A549 treated with Mapracorat at 1 μM for 4 hours (cell line): ENCODE measurements at places on chromosomes 7 and 10. TPM values are rescaled to one million over a fixed set of nuclear protein-coding genes. Genes with fewer than 3 reads are reported as not detected.

Gene ASL
- total RNA-seq: 18.9 to 27.1 TPM (median 24.0 TPM) in 5 replicates

Gene SLC16A12
- 0.21 to 0.86 TPM (median 0.31 TPM) in 5 replicates for total RNA-seq

Gene ANKRD30A
- 0.39 to 1.2 TPM (median 1.1 TPM) in 5 replicates for total RNA-seq

Gene DOCK4
- 4.8 to 7.6 TPM (median 6.7 TPM) in 5 replicates for total RNA-seq

Gene EBF3
- total RNA-seq: 0.07 to 0.19 TPM (median 0.12 TPM) in 5 replicates

Gene INSYN2A
- total RNA-seq: 1.3 to 2.1 TPM (median 1.6 TPM) in 5 replicates

Gene PRLHR
- total RNA-seq: not detected in 5 replicates

Gene RET
- 0.47 to 0.88 TPM (median 0.52 TPM) in 5 replicates for total RNA-seq

Gene CALCR
- not detected in 5 replicates for total RNA-seq

Gene BTAF1
- total RNA-seq: 10.3 to 14.4 TPM (median 13.7 TPM) in 5 replicates

Gene CXCL12
- 0.07 to 0.66 TPM (median 0.23 TPM) in 5 replicates for total RNA-seq

Gene ARHGAP12
- 21.6 to 24.3 TPM (median 22.2 TPM) in 5 replicates for total RNA-seq

Gene CALML5
- total RNA-seq: not detected in 5 replicates

Gene FAM25G
- total RNA-seq: 1.1 to 2.0 TPM (median 1.4 TPM) in 3 of 5 replicates, not detected in the others

Gene EIF4EBP2
- 12.2 to 14.5 TPM (median 14.1 TPM) in 5 replicates for total RNA-seq

Gene SNX10
- total RNA-seq: 3.8 to 5.4 TPM (median 4.8 TPM) in 5 replicates

Gene PARG
- 16.0 to 20.2 TPM (median 19.2 TPM) in 5 replicates for total RNA-seq

Gene SLC16A9
- 0.12 to 0.17 TPM (median 0.13 TPM) in 5 replicates for total RNA-seq

Gene IFIT1B
- total RNA-seq: not detected in 5 replicates

Gene RAMP3
- total RNA-seq: not detected in 5 replicates

Gene NDUFB2
- total RNA-seq: 363 to 395 TPM (median 388 TPM) in 5 replicates

Gene LRRC61
- total RNA-seq: not detected in 5 replicates

Gene OR2A12
- total RNA-seq: not detected in 5 replicates

Gene UBE2D1
- total RNA-seq: 12.4 to 18.5 TPM (median 16.1 TPM) in 5 replicates

Gene STAG3
- 0.06 to 0.41 TPM (median 0.23 TPM) in 5 replicates for total RNA-seq

Gene CLDN4
- 3.1 to 6.1 TPM (median 3.9 TPM) in 5 replicates for total RNA-seq

Gene NKX2-3
- total RNA-seq: 0.06 to 0.11 TPM (median 0.08 TPM) in 3 of 5 replicates, not detected in the others

Gene CTAGE15
- not detected in 5 replicates for total RNA-seq

Gene NRCAM
- 77.0 to 105 TPM (median 98.6 TPM) in 5 replicates for total RNA-seq

Gene FRMPD2
- 0.05 to 0.17 TPM (median 0.06 TPM) in 3 of 5 replicates, not detected in the others for total RNA-seq
